CD14-positive monocyte (primary cell): ENCODE measurements at places on chromosomes 3 and 15.

DNA sequence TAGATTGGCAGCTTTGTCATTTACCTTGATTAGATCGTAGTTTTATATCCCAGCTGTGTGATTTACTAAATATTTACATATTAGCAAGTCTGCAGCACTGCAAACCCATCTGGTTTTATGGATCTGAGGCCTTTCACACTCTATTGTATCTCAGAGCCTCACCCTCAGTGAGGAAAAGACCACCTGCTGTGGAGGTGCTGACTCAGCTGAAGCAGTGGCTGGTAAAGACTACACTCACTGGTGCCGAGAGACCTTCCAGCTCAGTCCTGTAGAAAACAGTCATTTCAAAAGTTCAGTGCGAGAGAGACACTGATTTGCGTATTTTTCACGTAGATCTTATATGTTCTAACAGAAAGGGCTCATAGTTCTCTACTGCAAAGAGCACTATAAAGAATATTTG lies 307.8 kb upstream of the TPM1 start:
- no peak for DNase-seq

DNA sequence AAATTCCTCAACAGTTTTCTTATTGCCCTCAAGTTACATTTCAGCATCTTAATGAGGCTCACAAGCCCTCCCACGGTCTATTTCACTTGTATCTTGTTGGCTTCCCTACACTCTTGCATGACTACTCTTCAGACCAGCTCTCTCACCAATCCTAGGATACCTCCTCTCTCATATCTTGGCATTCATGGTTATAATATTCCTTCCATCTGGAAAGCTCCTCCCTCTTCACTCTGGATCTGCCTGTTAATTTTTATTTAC lies 8.5 kb upstream of the CCDC80 start:
- DNase-seq = no peak

DNA sequence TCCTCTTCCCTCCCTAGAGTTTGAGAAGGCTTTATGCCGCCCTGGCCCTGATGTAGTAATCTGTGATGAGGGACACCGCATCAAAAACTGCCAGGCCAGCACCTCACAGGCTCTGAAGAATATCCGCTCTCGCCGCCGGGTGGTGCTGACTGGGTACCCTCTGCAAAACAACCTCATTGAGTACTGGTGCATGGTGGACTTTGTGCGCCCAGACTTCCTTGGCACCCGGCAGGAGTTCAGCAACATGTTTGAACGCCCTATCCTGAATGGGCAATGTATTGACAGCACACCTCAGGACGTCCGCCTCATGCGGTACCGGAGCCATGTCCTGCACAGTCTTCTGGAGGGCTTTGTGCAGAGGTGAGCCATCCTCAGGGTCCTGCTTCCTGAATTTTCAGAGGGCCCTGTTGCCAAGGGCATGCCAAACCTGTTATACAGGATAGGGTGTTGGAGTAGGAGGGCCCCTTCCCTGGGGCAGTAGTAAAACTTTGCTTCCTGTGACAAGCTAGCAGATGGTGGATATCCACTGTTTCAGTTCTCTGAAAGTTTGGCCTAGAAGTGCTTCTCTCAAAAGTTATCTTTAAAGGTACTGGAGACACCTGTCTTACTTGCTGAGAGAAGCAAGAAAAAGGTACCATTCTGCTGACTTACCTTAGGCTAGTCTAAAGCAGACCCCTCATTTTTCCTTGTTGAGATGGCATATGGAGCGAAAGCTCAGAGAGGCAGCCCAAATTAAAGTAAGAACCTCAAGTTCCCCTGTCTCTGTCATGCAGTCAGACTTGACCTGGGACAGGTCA lies 33.7 kb upstream of the TEX264 start:
- DNase-seq = no peak

- DNase-seq = no peak
Observed at GRCh38 chr3:152893647-152894046, 58.7 kb downstream of the P2RY1 start.

- DNase-seq = no peak
Observed at GRCh38 chr3:168863561-168863960, 767.8 kb upstream of the GOLIM4 start.

DNA sequence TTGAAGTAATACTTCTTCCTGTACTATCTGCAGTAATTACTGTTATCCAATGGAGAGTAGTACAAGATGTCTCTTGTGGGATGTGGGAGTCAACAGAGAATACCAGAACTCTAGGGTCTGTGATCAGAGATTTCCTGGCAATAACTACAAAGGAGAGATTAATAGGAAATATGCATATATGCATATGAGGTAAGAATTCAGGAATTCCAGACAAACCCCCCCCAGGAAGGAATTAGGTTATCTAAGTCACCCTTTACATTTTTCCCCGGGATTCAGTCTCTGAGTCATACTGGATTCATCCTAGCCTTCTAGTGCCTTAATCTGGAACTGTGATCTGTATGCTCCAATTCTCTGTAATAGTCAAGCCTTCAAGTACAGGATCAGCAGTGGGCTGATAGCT lies 49.4 kb downstream of the GTF2E1 start:
- no peak for DNase-seq
